ENCODE measurements at places on chromosomes 7 and 10.

GRCh38 chr10:71344993-71345480 is 26.0 kb downstream of the SLC29A3 start:
- DNase-seq: no peak

DNA sequence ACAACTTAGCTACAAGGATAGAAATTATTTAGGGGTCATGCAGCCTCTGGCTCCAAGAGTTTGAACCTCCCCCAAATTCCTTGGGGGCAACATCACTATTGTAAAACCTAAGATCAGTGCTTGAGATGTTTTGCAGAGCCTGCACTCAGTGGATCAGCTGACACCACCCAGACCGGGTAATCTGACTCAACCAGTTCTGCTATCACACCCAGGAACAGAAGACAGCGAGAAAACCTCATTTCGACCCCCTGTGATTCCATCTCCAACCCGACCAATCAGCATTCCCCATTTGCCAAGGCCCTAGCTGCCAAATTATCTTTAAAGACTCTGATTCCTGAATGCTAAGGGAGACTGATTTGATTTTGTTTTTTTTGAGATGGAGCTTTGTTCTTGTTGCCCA is 5.2 kb downstream of the TACR2 start:
- no peak for DNase-seq

DNA sequence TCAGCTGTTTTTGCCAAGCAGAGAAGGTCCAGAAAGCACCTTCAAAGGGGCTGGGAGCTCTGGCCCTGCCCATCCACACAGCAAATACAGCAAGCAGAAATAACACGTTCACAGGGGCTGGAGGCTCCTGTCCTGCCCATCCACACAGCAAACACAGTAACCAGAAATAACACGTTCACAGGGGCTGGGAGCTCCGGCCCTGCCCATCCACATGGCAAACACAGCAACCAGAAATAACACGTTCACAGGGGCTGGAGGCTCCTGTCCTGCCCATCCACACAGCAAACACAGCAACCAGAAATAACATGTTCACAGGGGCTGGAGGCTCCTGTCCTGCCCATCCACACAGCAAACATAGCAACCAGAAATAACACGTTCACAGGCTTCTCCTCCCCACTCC is 558.1 kb downstream of the PTPRN2 start:
- no peak for DNase-seq

DNA sequence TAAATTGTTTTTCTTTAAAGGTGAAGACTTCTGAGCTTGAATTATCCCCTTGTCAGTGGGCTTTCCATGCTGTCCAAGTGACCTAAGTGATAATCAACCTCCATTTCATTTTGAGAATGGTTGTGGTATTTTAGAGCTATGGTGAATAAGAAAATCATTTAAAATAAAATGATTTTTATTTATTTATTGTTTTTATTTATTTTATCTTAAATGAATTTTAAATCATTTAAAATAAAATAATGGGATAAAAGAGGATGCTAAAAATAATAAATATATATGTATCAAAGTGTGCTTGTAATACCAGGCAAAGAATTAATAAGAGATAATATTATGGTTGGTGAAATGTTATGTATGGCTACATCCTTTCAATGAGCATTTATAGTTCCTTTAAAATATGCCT is 24.5 kb downstream of the CAV1 start:
- no peak for DNase-seq

DNA sequence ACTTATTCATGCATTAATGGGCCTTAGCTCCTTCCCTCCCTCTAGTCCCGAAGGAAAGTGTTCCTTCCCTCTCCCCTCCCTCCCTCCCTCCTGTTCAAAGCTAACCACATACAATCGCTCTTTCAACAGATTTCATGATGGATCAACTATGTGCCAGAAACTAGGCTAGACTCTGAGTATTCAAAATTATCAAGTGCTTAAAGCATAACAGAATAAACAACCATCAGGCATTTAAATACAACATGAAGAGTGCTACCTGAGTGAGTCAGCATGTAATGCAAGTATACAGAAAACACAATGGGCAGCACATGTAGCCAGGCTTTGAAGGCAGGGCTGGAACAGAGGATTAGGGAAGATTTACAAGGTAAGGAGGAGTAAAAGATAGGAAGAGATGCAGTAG is 11.3 kb downstream of the CHCHD3 start:
- DNase-seq: no peak

- DNase-seq: no peak
Observed at GRCh38 chr10:115903207-115903606, 369.8 kb downstream of the GFRA1 start.

GRCh38 chr10:36349445-36350078 is 707.5 kb upstream of the FZD8 start:
- DNase-seq: no peak

DNA sequence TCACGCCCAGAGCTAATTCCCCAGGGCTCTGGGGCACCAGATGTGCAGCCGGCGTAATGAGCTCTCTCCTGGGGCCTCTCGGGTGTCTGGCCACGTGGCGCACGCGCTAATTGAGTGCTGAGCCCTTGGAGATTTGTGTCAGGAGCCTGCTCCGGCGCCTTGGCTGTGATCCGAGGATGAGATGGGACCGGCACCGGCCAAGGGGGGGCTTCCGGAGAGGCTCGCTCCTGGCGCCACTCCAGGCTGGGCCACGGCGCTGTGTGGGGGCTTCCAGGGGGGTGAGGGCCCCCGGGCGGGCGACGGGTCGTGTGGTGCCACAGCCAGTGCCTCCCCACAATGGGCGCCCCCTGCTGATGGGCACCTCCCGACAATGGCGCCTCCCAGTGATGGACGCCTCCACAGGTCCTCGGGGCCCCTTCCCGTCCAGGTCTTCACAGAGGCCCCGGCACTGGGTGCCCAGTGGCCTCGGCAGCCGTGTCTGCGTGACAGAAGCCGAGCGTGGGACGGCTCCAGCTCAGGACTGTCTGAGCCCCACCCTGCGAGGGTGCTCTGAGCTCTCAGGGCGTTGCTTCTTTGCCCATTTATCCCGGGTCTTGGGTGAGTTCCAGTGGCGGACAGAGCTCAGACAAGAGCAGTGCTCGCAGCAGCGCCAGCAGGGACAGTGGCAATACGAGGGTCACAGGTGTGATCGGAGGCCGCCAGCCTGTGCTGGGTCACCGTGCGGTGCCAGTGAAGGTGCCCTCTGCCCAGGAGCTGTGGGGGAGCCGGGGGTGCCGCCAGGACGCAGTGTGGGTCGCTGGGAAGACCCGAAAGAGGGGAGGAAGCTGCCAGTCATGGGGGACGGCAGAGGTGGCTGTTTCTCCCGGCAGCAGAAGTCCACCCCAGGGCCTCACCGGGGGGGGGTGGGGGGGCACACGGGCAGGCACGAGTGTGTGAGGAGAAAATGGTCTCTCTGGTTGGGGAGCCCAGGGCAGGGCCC is 8.2 kb upstream of the NKX6-2 start:
- DNase-seq: no peak

- no peak for DNase-seq
Observed at GRCh38 chr7:75038508-75038907, 35.1 kb downstream of the RCC1L start.

GRCh38 chr10:4384245-4384644 is 441.8 kb upstream of the AKR1E2 start:
- no peak for DNase-seq

DNA sequence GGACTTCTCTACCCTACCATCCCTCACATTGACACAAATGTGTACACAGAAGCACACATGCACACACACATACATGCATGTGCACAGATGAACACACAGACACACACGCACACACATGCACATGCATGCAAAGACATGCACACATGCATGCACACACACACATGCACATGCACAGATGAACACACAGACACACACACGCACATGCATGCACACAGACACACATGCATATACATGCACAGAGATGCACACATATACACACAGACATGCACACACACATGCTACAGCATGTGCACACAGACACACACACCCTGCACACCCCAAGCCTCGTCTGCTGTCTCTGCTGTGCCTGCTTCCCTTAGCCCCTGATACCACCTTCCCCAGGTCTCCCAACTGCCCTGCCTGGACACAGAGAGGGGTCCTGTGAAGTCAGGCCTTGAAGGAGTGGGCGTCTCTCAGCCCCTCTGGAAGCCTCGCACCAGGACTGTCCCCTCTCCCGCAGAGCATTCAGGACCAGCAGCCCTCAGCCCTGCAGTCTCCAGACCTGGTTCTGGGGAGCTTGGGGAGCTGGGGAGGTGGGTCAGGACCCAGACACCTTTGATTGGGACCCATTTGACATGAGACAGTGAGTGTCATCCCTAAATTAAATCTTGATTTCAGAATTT is 181.8 kb downstream of the DNAJB6 start:
- DNase-seq: no peak

DNA sequence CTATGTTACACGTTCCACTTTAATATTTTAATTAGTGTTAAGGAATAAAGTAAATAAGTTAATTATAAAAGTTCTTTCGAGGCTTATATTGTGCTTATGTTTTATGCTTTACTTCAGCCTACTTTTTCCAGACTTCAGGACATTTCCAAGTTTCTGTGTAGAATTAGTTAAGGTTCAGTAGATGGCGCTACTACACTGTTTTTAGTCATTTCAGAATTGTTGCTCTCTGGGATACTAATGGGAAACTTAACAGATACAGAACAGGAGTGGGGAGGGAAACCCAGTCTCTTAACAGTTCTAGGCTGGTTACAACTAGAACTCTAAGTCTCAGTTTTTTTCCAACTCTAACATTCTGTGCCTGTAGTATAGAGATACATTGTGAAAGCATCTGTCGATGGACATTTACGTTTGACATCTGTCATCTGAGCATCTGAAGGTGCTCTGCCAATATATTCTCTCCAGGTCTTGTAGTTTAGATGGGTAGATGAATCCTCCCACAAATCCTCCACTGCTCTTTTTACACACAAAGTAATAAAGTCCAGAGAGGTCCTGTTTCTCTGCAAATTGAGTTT is 56.8 kb upstream of the FAM171A1 start:
- DNase-seq: no peak

GRCh38 chr10:78634389-78634815 is 434.4 kb upstream of the ZMIZ1 start:
- no peak for DNase-seq

- DNase-seq: no peak
Observed at GRCh38 chr10:56662765-56663447, 301.8 kb upstream of the ZWINT start.

DNA sequence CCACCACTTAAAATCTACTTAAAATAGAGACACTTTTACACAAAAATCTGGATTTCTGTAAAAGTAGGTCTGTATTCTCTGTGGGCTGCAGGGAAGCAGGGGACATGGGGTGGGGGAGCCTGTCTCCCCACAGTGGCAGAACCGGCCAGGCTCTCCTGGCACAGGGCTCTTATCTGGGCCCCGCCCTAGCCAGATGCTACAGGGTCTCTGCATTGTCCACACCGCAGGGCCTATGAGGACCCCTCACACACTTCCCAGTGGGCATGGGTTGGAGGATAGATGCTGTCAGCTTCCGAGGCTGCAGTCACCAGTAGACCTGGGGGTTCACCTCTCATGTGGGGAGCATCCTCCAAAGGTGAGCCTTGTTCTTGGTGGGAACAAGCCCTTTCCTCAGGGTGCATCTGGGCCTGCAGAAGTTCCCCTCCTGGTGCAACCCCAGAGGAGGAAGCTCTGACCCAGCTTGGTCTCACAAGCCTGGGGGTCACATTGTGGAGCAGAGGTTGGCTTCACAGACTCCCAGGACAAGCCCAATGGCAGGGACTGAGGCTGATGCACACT is 15.4 kb upstream of the MYL7 start:
- DNase-seq: no peak

DNA sequence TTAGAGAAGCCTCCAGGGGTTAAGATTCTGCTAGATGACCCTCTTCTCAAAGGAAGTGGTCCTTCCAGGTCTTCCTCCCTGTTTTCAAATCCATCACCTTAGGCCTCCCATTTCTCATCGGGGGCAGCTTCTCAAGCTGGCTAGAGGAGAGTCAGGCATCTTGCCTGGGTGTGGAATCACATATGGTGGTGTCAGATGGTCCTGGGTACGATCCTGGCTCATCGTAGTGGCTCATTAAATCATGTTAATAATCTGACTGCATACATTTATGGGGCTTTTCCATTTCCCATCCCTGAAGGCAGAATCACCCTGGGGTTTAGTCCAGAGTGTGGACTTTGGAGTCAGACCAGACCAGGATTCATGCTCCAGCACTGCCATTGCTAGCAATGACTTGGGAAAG is 132.6 kb downstream of the RPS24 start:
- DNase-seq: no peak

DNA sequence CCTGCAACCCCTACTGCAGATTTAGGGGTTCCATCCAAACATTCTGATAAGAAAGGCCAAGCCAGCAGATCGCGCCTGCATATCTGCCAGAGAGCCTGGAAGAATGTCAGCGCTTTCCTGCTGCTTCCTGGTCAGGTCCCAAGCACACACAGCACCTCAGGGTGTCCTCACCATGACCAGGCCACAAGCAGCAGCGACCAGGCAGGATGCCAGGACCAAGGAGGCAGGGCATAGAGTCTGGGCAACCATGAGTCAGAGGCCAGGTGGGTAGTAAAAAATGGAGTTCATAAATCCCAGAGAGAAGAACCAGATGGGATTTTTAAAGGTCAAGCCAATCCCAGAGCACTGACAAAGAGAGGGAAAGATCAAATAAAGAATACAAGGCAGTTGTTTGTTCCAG is 5.5 kb upstream of the FAM131B start:
- no peak for DNase-seq

- DNase-seq: no peak
Observed at GRCh38 chr7:28224172-28224571, 43.6 kb upstream of the JAZF1 start.

- DNase-seq: no peak
Observed at GRCh38 chr10:10865303-10865702, 152.4 kb upstream of the CELF2 start.

- no peak for DNase-seq
Observed at GRCh38 chr7:25238066-25238725, 9.9 kb upstream of the NPVF start.

GRCh38 chr10:73828161-73828560 is 16.8 kb upstream of the NDST2 start:
- DNase-seq: no peak

- no peak for DNase-seq
Observed at GRCh38 chr10:64376167-64376566, 855.0 kb downstream of the REEP3 start.

DNA sequence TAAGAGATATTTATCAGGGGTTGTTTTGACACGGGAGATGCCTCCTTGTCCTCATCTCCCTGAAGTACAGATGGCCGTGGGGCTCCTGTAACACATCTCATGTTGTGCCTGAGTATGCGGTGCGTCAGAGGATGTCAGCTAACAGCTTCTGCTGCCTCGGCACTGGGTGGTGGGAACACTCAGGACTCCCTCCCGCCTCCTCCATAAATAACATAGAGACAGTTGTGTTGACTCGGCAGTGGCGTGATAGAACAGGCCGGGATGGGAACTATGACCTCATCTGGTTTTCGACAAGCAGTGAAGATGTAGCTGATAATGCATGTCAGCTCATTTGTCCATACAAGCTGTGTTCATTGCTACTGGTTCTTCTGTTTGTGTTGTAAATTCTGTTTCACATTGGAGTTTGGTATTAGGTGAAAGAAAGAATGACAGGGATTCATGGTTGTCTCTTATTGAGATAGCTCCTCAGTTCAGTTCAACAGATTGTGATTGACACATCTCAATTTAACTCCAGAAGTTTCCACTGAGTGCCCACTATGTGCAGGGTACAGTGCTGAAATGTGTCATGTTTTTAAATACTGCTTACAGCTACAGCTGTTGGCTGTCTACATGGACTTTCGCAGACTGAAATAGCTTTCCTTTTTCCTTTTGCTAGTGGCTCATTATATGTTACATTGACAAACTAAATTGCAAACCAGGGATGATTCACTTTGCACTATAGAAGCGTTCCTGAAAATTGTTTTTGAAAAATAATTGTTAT is 87.4 kb downstream of the CHN2 start:
- DNase-seq: no peak
